Stimulated activated CD8-positive, alpha-beta memory T cell treated with anti-CD3 and anti-CD28 coated beads, Interleukin-7, amount 100 ng/mL, for 1 hour (primary cell): ENCODE measurements at places on chromosomes 7 and 10.

- no peak for DNase-seq
These were observed 506.9 kb downstream of the SUGCT start for GRCh38 chr7:40641701-40642100.

- no peak for DNase-seq
These were observed 8.3 kb upstream of the RHOBTB1 start for GRCh38 chr10:60952067-60952845.

GRCh38 chr7:132819648-132820047 lies 243.4 kb upstream of the PLXNA4 start:
- DNase-seq: no peak

DNA sequence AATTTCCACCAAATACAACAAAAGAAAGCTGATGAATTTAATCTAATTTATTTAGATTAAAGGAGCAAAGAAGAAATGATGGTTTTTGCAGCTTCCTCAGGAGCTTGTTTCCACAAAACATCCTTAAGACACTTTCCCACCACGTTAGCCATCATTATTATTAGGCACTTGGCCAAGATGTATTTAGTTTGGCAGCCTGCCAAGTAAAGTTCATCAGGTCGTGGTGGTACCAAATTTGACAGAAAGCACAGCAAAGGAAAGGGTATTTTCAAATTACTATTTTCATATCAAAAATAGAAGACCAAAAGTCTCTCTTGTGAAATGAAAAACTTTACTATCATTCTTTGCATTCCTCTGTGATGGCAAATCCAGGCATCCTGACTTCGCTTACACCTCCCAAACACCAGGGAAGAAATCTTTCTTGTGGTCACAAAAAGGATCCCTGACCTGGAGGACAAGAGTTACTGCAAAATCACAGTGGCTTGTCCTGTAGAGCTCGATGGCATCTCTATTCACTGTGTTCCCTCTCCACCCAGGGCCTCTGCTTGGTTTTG lies 123.1 kb upstream of the INHBA start:
- no peak for DNase-seq

- no peak for DNase-seq
These were observed 293.3 kb downstream of the ADRA2A start for GRCh38 chr10:111370101-111370500.
